ENCODE measurements at places on chromosomes 3 and 15.

DNA sequence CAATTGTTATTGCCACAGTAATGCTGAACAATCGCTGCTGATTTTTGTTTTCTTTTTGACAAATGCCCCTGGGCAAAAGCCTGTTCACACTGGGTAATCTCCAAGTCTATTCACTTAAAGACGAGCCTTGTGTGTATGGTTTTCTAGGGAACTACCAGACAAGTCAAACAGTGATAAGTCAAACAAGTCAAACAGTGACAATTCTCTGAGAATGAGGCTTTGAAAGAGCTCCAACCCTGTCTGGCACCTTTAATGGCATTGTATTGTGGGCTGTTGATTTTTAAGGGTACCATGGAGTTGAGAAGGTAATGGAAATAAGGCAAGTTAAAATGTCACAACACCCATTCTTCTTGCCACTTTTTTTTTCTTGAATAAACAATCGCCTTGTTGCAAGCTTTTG is 59.4 kb upstream of the TMC3 start:
- DNase-seq = no peak

- DNase-seq = no peak
Observed at GRCh38 chr15:87129916-87130315, 1050.2 kb downstream of the AGBL1 start.

GRCh38 chr3:182621435-182622240 is 171.7 kb upstream of the ATP11B start:
- DNase-seq = no peak

DNA sequence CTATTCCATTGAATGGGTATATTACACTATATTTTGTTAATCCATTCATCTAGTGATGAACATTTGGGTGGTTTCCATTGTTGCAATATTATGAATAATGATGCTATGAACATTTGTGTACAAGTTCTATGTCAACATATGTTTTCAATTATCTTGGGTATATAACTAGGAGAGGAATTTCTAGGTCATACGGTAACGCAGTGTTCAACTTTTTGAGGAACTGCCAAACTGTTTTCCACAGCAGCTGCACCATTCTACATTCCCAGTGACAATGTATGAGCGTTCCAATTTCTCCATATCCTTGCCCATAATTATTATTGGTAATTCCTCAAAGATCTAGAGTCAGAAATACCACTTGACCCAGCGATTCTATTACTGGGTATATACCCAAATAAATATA is 24.1 kb upstream of the RORA start:
- no peak for DNase-seq

- DNase-seq = no peak
Observed at GRCh38 chr3:30711151-30711550, 104.8 kb downstream of the TGFBR2 start.

DNA sequence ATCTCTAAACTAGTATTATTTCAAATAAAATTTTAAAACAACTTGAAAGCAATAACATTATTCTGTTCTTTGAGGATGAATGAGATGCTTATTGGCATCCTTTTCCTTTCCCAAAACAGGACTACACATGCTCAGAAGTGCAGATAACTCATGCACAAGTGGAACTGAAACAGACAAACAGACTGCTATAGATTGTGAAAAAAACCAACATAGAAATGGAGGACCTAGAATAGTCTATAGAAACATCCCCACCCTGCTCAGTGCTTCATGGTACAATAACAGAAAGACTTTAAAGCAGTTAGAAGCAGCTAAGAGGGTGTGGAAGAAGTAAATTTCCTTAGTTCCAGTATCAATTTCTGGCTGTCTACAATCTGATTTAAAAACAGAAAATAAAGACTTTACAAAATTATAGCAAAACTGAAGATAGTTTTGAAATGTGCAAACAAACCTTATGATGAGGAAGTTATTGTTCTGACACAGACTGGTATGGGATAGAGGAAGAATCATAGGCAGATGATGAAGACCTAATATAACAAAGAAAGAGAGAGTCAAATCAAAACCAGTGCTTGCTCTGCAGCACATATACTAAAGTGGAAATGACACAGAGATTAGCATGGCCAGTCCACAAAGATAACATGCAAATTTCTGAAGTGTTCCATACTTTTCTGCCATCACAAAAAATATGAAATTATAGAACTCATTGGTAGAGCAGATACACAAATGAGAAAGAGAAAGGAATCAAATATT is 1025.4 kb downstream of the SQOR start:
- no peak for DNase-seq

DNA sequence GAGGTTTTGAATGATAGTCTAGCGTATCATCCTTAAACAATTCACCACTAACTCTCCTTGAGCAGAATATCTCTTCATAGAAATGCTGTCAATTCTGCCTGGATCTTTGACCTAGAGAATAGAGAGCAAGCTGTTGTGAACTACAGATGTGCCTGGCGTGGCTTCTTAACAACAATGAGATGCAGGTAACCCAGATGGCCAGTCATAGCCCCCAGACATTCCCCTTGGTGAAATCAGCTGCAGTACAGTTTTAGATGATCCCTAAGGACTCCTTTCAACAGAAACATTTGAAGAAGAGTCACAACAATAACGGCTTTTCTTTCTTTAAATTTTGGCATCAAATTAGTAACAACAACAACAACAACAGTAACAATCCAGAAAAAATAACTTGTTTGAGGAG is 1041.3 kb downstream of the ROBO1 start:
- DNase-seq = no peak

DNA sequence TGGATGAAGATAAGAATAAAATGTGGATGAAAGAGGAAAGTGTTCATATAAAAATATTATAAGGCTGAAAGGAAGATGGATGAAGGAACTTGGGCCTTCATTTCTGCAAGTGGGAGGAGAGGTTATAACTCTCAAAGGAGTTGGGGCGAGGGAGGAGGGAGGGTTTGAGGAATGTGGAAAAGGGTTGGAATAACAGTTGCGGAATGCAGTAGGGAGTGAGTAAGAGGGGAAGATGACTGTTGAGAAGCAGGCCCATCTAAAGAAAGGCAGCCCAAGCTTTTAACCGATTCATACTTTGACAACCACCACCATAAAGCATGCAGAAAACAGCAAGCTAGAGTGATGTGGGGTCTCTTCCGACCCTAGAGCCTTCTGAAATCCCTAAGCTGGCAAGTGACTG is 8.3 kb upstream of the TM4SF4 start:
- DNase-seq = no peak

DNA sequence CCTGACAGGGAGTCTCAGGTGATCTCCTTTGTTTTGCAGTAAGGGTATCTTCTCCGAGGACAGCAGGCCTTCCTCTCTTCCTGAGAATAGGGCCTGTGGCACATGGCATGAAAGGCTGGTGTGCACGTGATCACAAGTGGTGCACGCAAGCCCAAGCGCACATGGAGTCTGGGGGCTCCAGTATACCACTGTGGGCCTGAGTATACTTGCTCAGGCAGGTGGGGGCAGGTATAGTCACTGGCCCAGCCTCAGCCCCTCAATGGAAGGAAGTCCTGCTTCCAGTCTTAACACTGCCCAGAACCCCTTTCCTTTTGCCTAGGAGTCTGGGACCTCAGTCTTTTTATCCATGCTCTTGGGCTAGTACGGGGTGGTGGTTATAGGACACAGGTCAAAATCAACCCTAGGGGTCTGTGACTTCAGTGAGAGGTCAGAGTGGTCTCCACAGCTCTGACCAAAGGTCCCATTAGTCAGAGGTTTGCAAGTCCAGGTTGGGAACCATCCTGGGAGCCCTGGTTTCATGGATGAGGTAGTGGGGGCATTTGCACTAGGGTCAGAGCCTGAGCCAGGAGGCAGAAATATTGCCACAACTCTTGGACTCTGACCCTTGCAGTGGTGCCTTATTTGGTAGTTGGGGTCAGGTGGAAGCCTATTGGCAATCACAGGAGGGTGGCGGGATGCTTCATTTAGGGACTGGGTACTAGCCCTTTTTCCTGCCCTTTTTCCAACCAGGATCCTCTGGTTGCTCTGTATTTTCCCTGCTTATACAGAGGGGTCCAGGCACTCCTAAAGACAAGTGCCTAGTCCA is 823 bp upstream of the CCDC71 start:
- no peak for DNase-seq

GRCh38 chr3:133152681-133153220 is 114.6 kb downstream of the TMEM108 start:
- no peak for DNase-seq

DNA sequence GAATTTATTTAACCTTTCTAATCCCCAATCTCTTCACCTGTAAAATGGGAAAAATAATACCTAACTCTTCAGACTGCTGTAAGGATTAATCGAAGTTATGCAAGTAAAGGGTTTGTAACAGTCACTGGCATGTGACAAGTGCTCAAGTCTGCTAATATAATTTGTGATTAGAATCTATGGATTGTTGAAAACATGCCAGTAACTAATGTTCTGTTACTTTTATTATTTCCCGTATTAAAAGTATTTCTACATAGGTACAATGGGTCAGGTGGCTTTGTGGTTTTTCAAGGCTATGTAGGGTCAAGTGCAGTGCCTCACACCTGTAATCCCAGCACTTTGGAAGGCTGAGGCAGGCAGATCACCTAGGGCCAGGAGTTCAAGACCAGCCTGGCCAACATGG is 29.4 kb downstream of the ULK4 start:
- no peak for DNase-seq

DNA sequence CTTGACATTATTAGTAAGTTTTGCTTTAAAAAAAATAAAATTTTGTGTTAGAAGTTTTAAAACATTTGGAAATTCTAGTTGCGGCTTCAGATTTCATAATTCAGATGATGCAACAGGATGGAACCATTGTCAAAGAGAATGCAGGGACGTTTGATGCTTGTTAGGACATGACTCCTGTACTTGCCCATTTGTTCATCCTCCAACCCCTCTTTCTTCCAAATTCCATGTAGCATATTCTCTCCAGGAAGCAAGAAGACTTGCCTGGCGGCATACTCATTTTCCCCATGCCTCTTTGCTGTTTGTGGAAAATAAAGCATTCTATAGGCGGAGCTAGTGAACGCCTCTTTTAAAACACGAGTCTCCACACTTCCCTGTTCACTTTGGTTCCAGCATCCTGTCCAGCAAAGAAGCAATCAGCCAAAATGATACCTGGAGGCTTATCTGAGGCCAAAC is at the start of gene CSTA:
Gene CSTA (plus strand): TSS at position 378 of the 453 bp plus-strand sequence. CDS start 45 bp downstream, at position 423.
- DNase-seq = peak; percentile 73

DNA sequence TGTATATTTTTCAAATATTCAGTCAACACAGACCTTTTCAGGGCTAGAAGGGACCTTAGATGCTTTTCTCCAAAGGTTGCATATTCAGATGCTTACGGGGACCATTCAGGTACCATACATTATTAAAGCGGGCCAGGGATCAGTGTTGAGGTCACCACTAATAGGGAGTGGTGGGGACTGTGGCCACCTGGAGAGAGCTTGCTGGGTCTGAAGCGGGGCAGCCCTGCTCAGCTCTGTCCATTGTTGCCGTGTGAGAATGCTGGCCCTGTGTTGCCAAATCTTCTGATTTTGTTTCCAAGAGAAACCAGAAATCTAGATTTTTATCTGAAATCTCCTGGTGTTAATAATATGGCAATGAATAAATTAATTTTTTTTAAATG is 23.7 kb downstream of the ABHD2 start:
- DNase-seq = no peak

DNA sequence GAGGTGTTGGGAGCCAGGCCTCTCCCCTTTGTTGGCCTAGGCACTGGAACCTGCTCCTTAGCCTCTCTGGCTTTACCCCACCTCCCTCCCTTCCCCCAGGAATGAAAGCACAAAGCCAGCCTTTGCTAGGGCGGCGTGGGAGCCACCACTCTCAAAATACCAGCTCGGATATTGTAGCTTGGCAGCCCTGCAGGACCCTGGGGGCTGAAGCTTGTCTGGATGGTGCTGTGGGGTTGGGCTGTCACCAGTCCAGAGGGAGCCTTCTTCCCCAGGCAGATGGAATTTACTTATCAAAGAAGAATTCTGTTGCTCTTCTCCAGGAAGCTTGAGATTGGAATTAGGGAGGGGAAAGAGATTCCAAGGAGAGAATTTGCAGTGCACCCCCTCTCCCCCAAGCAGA is 14.9 kb upstream of the GRM2 start:
- no peak for DNase-seq

GRCh38 chr3:31613177-31613576 is 80.5 kb downstream of the STT3B start:
- no peak for DNase-seq

DNA sequence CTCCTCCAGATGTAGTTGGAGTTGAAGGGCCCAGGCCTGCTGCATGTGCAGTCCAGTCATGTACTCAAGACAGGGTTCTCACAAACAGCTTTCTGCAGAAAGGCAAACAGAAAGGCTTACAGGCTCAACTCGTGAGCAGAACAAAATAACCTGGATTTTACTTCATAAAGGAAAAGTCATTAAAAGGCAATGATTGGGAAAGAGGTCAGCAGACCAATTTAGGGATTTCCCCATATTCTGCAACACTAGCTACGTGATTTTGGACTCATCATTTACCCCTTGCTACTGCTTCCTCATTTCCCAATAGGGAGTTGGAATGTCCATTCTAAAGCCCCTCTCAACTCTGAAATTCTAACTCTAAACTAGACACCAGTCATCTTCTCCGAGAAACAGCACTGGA is 18.1 kb downstream of the METTL6 start:
- no peak for DNase-seq

GRCh38 chr3:4751029-4751501 is 228.2 kb upstream of the BHLHE40 start:
- DNase-seq = no peak

GRCh38 chr15:73001840-73002239 is 50.4 kb upstream of the NEO1 start:
- no peak for DNase-seq

- peak; percentile 35 for DNase-seq
Observed at GRCh38 chr3:46442576-46443530, 21.9 kb downstream of the LTF start.

DNA sequence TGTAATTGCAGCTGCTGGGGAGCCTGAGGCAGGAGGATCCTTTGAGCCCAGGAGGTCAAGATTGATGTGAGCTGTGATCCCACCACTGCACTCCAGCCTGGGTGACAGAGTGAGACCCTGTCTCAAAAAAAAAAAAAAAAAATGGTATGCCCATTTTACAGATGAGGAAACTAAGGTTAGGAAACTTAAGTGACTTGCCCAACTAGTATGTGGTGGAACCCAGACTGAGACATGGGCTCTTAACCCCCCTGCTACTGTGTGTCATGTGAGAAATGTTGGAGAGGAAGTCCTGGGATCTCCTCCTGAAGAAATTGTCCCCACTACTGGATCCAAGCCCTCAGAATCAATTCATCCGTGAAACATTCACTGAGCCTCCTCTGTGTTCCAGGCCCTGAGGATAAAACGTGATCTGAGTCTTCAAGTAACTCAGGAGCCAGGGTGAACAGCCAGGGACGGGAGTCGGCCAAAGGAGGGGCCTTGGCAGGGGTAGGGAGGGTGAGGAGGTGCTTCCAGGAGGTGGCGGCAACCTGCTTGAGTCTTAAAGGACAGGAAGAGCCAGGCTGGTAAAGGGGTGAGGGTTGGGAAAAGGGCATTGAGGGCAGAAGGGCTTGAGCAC is 19.6 kb upstream of the RNU6-1 start:
- no peak for DNase-seq

Data from GF-D8 (cell line).